ENCODE measurements at places on chromosomes 5 and 9.

- DNase-seq = no peak
Measured at GRCh38 chr9:4425319-4426045, 64.8 kb upstream of the SLC1A1 start.

GRCh38 chr5:115594128-115595047, 7.9 kb downstream of the TICAM2 start:
- no peak for DNase-seq

DNA sequence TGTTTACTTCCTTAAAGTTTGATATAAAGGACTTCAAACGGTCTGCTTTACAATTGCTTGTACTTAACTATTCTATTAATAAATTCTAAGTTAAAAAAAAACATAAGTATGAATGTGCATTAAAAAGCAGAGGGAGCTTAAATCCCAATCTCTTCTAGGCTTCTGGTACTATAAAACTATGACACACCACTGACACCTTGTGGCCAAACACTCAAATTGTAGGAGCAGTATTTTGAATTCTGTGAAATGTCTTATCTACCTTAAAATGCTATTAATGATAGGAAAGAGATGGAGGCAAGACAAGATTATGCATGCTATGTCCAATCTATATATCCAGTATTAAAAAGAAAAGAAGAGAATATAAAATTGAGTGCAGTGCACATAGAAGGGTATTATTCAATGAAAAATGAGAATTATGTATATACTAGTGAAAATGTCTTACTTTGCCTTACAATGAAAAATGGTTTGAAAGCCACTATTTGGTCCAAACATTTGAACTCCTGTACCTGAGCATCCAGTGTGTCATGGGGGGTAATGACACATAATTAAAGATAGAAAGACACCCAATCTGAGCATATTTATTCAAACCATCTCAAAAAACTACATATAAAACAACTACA, 87.6 kb downstream of the ERP44 start:
- DNase-seq = peak; percentile 68

DNA sequence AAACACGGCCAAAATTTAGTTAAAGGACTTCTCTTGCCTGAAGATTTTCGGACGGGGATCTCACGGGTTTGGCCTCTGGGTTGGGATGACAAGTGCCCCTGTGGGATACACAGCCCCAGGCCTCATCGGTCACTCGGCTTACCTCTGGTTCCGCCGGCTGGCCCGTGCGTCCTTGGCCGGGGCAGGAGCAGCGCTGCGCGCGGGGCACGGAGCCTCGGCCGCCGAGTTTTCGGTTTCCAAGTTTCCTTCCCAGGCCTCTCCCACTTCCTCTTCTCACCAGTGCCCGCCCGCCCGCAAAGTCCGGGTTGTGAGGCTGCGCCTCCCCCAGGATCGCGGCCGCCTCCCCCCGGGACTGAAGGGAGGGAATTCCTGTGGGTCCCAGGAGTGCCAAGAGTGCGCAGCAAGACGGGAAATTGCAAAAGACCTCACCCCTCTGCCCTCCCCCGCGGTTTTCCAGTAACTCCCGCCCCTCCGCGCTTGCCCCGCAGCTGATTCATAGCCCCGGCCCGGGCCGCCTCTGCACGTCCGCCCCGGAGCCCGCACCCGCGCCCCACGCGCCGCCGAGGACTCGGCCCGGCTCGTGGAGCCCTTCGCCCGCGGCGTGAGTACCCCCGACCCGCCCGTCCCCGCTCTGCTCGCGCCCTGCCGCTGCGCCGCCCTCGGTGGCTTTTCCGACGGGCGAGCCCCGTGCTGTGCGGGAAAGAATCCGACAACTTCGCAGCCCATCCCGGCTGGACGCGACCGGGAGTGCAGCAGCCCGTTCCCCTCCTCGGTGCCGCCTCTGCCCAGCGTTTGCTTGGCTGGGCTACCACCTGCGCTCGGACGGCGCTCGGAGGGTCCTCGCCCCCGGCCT, at the start of gene OSMR:
Gene OSMR (plus strand): TSS at position 487 of the 853 bp plus-strand sequence. CDS start 23,033 bp downstream, outside the sequence.
- peak; percentile 97 for DNase-seq

DNA sequence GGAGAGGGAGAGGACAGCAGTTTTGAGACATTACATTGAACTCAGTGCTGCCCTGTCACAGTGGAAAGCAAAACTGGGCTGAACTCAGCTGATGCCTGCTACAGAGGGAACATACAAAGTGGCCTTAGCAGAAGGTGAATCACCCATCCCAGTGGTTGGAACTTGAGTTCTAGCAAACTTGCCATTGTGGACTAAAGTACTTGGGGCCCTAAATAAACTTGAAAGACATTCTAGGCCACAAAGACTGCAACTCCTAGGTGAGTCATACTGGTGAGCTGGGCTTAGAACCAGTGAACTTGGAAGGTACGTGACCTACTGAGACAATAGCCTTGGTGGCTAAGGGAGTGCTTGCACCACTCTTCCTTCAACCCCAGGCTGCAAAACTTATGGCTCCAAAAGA, 155.7 kb upstream of the RIOK2 start:
- no peak for DNase-seq

- no peak for DNase-seq
Measured at GRCh38 chr9:98783518-98784226, 12.7 kb downstream of the ANKS6 start.

DNA sequence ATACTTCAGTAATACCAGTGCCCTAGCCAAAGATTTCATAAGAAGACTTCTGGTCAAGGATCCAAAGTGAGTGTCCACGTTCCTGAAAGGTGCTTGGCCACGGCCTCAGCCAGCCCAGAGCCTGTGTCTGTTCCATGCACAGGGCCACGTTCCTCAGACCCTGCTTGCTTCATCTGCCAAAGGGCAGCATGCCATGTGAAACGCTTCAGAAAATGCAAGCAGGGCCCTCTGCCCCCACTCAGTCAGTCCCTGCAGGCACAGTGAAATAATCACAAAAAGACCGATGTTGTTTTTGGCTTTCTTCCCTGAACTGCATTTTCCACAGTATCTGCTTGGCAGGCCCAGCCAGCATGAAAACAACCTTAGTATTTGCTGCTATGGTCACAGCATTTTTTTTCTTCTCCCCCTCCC, 85.5 kb upstream of the CTSL start:
- no peak for DNase-seq

- DNase-seq = no peak
Measured at GRCh38 chr5:78377718-78378105, 17.3 kb downstream of the SCAMP1 start.

DNA sequence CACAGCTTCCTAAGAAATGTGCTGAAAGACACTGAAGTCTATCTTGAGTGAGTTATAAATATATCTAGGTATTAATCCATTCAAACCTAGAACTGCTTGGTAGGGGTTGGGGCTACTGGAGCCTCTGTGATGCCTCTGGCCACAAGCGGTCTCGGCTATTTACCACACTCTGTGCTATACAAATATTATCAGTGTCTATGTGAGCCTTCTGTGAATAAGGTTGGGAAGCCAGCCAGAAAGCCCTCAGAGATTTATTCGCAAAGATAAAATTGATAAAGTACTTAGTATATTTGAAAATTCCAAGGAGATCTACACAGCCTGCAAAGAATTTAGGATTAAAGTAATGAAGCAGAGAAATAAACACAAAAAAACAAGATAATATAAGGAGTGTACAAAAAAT, 41.4 kb downstream of the LIFR start:
- DNase-seq = no peak

GRCh38 chr5:68140763-68141162, 74.8 kb upstream of the PIK3R1 start:
- no peak for DNase-seq

- no peak for DNase-seq
Measured at GRCh38 chr9:99327667-99328066, 105.6 kb downstream of the SEC61B start.
